ENCODE measurements at places on chromosomes 12 and 14. TPM values are rescaled to one million over a fixed set of nuclear protein-coding genes. Genes with fewer than 3 reads are reported as not detected.

GNPNAT1 gene
- 12.8 TPM for total RNA-seq

- H3K36me3 ChIP-seq, result no peaks in the 10 kb centered on the region
- no peaks in the 10 kb centered on the region for H3K27me3 ChIP-seq
- no peak overlapping the region for H3K27ac ChIP-seq
- no peak for DNase-seq
- H3K4me3 ChIP-seq, result no peak overlapping the region
These were observed 154.4 kb downstream of the KCNK10 start for GRCh38 chr14:88168498-88169165.

- H3K27me3 ChIP-seq, result no peaks in the 10 kb centered on the region
- DNase-seq, result no peak
These were observed 93.3 kb downstream of the ERGIC2 start for GRCh38 chr12:29287622-29288021.

- H3K4me3 ChIP-seq, result no peak overlapping the region
- H3K36me3 ChIP-seq, result no peaks in the 10 kb centered on the region
- peaks cover 79% of the 10 kb centered on the region for H3K4me1 ChIP-seq
- no peaks in the 10 kb centered on the region for H3K27me3 ChIP-seq
- no peak for DNase-seq
These were observed 107.3 kb downstream of the CACNA1C start for GRCh38 chr12:2160043-2160442.

DNA sequence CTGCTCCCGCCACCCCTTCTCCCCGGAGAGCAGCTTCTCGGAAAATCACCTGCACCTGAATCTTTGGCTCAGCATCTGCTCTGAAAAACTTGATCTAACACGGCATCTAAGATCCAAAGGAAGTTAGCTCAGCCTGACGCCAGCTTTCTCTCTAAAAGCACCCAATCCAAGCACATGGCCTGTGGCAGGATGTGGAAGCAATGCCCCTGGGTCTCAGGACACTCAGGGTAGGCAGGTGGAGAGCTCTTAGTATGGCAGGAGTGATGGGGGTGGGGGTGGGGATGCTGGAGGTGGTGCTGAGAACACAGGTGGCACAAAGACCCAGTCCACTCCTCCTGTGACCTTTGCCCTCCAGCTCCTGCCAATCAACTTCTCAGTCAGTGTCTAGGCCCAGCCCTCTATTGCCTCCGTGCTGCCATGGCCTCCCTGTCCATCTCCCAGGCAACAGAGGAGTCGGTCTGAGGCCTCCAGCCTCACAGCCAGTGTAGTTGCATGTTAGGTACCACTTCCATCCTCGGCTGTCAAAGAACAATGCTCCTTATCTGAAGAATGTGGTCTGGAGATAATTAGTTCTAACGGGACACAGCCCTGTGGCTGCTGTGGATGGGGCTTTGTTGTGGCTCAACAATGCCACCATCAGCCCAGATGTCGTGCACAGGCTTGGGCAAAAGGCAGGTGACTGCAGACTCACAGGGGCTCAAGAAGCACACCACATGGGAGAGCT, 180.0 kb upstream of the C14orf180 start:
- H3K4me1 ChIP-seq, result peaks cover 2% of the 10 kb centered on the region
- DNase-seq, result no peak
- no peaks in the 10 kb centered on the region for H3K27me3 ChIP-seq
- H3K27ac ChIP-seq, result no peak overlapping the region

- no peaks in the 10 kb centered on the region for H3K27me3 ChIP-seq
- no peak overlapping the region for H3K27ac ChIP-seq
- peaks cover 38% of the 10 kb centered on the region for H3K36me3 ChIP-seq
- H3K4me3 ChIP-seq, result no peak overlapping the region
- DNase-seq, result no peak
These were observed 29.9 kb downstream of the RXYLT1 start for GRCh38 chr12:63809566-63809965.

RASSF9 gene
- total RNA-seq, result 7.0 TPM

DNA sequence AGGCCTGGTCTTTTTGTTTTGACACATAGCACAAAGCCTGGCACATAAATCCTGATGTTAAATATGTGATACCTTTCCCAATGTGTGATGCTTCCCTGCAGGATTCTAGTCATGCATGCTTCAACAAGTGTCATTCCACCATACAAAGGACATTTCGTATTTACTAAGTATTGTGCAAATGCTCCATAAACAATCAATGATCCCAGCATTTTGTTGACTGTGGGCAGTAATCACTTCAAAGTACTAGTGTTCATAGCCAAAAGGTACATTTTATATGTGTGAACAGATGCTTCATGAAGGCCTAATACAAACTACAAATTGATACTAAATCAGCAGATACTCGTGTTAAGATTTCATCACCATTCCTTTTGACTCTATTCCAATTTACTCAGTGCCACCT, 4.4 kb downstream of the CCNB1IP1 start:
- DNase-seq, result no peak
- H3K27me3 ChIP-seq, result no peaks in the 10 kb centered on the region
- H3K4me3 ChIP-seq, result no peak overlapping the region

KLRC3 gene
- not detected for total RNA-seq

OTUB2 gene
- 0.09 TPM for total RNA-seq

Data from heart left ventricle (tissue), 16 donors.